ENCODE measurements at places on chromosomes 11 and 22.

GRCh38 chr11:88464528-88464927 is 127.0 kb upstream of the CTSC start:
- DNase-seq, result no peak

DNA sequence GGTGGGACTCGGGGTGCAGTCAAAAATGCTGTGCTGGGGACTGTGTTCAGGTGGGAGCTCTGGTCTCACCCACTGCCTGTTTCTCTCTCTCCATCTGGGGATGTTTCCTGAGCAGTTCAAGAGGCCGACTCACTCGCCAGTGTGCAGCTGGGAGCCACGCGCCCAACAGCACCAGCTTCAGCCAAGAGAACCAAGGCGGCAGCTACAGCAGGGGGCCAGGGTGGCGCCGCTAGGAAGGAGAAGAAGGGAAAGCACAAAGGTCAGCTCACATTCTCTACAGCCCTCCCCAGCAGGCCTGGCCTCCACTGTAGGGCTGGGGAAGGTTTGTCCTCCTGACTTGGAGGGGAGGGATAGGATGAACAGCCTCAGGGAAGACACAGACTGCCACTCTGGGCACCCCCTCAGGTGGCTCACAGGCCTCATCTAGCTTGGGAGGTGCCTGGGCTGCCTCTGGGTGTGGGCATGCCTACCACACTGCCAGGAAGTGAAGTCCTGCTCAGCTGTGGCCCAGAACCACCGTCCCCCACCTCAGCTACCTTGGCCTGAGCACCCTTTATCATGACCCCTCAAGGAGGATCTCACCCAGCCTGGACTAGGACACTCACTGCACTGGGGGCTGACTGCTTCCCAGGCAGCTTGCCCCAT is 13.0 kb downstream of the TUB start:
- no peak for DNase-seq

DNA sequence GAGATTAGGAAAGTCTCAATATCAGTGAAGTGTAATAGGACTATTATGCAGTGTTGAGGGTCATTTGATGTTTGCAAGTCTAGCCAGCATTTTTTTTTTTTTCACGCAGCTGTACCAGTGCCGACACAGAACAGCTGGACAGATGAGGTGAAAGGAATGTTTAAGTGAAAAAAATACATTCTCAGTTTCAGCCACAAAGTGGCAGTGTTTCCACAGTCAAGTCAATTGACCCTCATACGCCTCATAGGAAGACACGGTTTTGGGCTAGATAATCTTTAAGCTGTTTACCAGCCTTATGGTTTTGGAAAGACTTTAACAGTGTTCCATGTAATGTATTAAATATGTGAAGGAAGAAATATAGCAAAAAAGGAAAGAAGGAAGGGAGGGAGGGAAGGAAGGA is 349.9 kb upstream of the ANO3 start:
- DNase-seq, result no peak

- no peak for DNase-seq
Observed at GRCh38 chr22:42772647-42773046, 52.0 kb upstream of the A4GALT start.

GRCh38 chr11:35272391-35272902 is 133.5 kb downstream of the CD44 start:
- no peak for DNase-seq

DNA sequence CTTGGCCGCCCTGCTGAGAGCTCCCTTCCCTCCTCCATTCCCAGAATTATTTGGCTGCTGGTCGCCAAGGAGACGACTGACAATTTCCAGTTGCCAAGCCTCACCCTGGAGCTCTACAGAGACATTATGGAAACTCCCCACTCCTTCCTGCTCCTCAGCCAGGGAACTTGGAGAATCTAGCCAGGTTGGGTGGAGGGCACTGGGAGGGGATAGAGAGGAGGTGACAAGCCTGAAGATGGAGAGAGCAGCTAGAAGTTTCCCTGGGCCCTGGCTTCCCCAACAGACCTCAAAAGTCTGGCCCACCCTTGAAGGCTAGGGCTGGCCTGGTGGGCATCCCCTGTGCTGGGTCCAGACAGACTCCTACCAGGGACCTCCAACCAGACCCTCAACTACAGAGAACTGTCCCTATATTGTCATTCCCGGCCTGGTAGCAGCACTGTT is 6.7 kb upstream of the VSIG10L2 start:
- no peak for DNase-seq

- DNase-seq, result no peak
Observed at GRCh38 chr11:117618982-117619355, 178.0 kb downstream of the DSCAML1 start.

- no peak for DNase-seq
Observed at GRCh38 chr11:33310720-33311500, 53.7 kb downstream of the HIPK3 start.

- no peak for DNase-seq
Observed at GRCh38 chr22:20182365-20182764, 31.5 kb upstream of the CCDC188 start.

DNA sequence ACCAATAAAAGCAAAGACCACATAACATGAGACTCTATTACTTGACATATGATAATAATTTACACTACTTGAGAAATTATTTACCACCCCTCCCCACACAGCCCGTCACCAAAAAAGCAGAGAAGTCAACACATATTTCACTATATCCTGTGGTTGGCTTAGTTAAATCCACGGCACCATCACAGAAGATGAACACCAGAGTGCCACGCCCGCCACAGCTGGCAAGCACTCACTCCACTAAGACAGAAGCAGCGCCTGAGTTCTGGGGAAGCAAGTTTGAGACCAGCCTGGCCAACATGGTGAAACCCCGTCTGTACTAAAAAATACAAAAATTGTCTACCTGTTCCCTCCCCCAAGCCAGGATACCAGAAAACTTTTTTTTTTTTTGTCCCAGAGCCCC is 53.1 kb downstream of the PACSIN2 start:
- DNase-seq, result no peak

DNA sequence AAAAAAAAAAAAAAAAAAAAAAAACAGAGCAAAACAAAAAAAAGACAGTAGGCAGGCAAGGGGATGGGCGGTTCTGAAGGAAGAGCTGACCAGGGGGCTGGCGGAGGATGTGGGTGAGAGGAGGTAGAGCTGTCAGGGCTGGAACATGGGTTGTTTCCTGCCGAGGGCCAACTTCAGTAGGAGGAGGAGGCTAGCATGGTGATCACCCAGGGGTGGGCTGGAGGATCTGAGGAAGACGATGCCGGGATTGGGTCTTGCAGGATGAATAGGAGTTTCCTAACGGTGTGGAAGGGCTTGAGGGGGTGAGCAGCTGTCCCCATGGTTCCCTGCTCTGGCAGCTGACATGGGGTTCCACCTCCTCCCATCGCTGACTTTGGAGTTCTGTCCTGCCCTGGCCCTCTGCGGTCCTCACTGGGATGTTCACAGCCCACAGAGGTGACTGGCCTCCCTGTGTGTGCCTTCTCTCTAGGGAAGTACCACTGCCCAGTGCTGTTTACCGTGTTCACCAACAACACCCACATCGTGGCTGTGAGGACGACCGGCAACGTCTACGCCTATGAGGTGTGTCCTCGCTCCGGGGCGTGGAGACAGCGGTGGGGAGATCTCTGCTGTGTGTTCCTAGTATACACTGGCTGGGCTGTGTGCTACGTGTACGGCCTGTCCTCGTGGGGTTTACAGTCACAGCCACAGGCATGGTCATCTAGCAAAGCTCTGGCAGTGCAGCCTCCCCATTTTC is 15.2 kb downstream of the PPIL2 start:
- no peak for DNase-seq

DNA sequence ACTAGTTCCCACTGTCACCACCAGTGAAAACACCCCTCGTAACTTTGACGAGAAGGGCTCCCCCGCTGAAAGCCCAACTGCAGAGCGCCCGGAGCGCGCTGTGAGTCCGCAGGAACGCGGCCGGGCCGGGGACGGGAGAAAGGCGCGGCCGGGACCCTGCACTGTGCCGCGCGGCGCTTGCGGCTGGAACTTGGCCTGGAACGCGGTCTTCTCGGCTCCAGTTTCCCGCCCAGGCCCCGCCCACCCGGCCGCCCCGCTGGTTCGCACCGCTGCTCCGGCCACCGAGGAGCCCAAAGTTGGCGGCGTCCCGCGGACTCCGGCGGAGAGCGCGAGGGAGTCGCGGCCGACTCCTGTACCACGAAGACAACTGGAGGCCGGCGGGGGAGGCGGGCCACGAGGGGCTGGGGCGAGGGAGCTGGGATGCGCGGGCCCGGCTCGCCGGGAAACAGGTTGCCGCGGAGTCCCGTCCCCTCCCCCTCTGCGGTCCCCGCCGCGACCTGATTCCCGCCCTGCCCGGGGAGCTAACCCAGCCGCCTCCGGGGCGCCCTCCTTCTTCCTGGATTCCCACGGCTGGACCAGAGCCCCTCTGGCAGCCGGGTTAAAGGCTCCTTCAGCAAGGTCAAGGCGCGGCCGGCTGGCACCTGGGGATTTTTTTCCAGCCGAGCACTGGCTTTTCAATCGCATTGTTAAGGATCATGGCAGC is 3.4 kb downstream of the TENM4 start:
- no peak for DNase-seq

DNA sequence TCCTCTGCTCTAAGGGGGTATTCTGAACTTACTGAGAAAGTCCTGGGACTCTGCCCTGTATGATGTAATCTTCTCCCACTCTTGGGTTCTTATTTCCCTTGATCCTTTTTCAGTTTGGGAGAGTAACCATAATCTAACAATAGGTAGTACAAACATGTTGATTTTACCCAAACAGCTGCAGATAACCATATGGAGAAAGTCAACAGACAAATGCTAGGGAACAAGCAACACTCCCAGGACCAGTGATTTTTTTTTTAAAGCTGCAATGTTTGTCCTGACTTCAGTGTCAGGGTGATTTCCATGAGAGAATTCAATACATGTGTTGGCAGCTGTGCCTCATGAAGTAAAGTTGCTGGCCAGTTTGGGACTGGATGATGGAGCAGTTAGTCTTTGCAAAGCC is 156.5 kb downstream of the FCHSD2 start:
- no peak for DNase-seq

- no peak for DNase-seq
Observed at GRCh38 chr11:128804481-128804880, 62.6 kb downstream of the KCNJ1 start.

DNA sequence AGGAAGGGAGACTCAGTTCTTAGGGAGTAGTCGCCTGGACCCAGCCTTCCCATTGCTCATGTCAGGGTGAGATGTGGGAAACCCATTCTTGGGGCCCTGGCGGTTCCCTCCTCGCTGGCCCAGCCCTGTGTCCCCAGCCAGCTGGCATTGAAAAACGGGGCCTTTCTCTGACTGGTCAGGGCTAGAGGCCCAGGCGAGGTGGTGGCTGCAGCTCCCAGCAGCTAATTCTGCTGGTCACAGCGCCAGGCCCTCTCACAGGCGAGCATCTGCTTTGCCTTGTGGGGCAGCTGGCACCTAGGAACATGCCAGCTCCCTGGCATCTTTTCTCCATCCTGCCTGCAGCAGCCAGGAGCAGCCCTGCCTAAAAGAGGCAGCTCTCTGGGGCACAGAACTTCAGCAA is 20.1 kb downstream of the TSPAN18 start:
- DNase-seq, result no peak

- DNase-seq, result peak; percentile 40
Observed at GRCh38 chr22:46267431-46268279, at the start of gene TTC38. TTC38 (plus strand) TSS chr22:46268008; CDS start chr22:46268040, 32 bp downstream.

DNA sequence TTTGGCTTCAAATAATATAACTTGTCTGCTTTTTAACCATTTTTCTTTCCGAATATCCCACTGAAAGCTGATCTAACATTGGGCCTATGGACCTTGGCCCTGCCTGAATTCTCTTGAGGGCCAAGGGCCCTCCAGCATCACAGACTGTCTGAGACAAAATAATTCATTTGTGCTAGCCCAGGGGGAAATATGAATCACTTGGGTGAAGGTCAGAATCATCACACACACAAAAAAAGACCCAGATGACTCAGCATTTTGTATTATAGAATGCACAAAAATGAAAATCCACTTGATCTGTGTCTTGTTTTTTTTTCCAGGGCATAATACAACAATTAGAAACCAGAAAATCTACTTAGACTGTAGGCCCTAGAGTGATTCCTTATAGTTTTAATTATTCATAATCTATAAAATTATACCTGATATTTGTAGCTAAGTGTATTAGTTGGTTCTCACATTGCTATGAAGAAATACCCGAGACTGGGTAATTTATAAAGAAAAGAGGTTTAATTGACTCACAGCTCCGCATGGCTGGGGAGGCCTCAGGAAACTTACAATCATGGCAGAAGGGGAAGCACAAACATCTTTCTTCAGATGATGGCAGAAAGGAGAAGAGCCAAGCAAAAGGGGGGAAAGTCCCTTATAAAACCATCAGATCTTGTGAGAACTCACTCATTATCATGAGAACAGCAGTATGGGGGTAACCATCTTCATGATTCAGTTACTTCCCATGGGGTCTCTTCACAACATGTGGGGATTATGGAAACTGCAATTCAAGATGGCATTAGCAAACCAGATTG is 15.6 kb upstream of the RDX start:
- no peak for DNase-seq

DNA sequence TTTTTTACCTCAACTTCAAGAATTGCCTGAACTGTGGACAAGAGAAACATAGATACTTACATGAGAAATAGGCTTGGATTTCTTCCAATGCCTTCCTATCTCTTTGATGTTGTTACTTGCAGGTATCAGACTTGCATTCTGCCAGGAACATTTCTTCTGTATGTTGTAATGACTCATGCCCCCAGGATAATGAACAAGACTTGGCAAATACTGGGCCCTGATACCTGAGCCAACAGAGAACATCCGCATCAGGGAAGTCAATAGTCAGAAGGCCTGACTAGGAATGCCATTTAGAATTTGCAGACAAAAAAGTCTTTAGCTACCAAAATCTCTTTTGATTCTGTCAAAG is 273.7 kb upstream of the KIRREL3 start:
- peak; percentile 95 for DNase-seq

GRCh38 chr11:5596607-5597201 is at the start of gene TRIM6:
TRIM6 (plus strand) TSS chr11:5596637; CDS start chr11:5596898, 261 bp downstream.
- no peak for DNase-seq

DNA sequence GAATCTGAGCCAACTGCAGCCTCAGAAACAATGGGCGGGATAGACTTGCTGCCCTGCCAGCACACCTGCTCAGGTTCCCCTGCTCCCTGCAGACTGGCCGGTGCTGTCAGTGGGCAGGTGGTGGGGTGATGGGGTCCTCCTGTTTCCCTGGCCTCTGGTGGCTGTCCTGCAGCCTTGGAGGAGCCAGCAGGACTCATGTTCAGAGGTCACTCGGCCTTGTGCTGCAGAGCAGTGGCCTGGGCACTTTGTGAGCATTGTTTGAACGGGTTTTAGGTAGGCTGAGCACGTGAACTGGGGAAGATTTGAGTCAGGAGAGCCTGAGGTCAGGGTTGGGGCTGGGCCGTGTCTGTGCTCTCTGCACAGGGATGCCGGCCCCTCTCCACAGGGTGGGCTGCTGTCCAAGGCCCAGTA is 17.6 kb downstream of the PPIL2 start:
- DNase-seq, result no peak

- no peak for DNase-seq
Observed at GRCh38 chr11:88620568-88621130, 283.1 kb upstream of the CTSC start.

All from keratinocyte (primary cell).